Liver (tissue), 10 donors: ENCODE measurements at places on chromosomes 1 and 21. TPM values are rescaled to one million over a fixed set of nuclear protein-coding genes. Genes with fewer than 3 reads are reported as not detected.

- DNase-seq = no peak
These were observed 109.8 kb downstream of the PATJ start for GRCh38 chr1:61851849-61852669.

Gene SELL
- 7.2 TPM for total RNA-seq

- DNase-seq = no peak
These were observed 40.4 kb downstream of the SCYL3 start for GRCh38 chr1:169853341-169853740.

- no peak for DNase-seq
These were observed 1.1 kb downstream of the PIK3CD start for GRCh38 chr1:9652379-9653209.

Gene C1orf141
- total RNA-seq = not detected

DNA sequence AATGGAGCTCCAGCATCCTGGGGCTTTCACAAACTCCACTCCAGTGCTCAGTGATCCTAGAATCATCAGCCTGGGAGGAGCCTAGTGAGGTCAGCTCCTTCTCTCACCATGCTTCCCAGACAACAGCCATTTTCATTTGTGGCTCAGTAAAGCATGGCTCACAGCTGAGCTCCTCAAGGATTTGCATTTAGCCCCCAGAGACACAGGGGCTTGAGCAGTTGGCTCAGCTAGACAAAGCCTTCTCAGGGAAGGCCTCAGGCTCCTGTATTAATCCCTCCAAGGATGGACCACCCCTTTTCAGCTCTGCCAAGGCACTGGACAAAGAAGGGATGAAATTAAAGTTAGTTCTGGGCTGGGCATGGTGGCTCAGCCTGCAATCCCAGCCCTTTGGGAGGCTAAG lies 39.5 kb downstream of the ERI3 start:
- DNase-seq = no peak

- no peak for DNase-seq
These were observed 548 bp downstream of the B3GALT5 start for GRCh38 chr21:39613041-39613934.

DNA sequence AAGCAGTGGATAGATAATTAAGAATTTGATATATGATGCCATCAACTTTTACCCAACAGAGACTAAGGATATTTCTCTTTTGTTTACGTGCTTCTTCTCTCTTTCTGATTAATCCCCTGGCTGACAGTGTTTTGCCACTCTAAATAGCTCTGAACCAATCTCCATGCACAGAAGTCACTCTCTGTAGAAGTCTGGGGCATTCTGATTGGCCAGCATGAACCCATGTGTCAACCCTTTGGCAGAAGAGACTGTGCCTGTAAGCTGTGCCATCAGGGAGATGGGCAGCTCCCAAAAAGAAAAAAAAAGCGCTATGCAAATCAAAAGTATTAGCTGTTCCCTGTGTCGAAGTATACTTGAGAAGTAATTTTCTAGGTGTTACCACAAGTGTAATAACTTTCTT lies 34.1 kb upstream of the NRIP1 start:
- no peak for DNase-seq

GRCh38 chr1:1069056-1069710 lies 4.9 kb downstream of the RNF223 start:
- DNase-seq = peak; percentile 91

DNA sequence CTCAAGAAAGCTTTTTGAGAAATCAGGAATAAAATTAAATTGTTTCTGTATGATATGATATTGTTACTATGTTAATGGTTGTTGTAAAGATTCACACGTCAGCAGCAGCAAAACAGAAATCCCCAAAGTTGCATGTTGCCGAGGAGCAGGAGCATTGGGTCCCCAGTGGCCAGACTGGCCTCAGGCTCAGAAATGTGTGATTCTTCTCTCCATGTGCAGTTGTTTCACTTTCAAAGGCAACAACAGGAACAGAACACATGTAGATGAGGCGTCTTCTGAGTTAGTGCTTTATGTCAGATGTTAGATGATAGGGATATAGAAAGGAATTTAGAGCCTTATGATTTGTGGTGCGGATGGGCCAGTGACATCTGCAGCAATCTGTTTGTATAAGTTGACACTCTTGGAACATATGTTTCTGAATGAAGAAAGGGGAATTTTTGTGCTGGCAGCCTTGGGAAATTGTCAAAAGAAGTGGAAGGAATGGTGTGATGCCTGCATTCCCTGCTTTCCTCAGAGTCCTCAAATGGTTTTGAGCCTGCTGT lies 2.1 kb upstream of the TTLL7 start:
- DNase-seq = no peak

GRCh38 chr1:26768755-26769154 lies 19.0 kb upstream of the PIGV start:
- DNase-seq = no peak

DNA sequence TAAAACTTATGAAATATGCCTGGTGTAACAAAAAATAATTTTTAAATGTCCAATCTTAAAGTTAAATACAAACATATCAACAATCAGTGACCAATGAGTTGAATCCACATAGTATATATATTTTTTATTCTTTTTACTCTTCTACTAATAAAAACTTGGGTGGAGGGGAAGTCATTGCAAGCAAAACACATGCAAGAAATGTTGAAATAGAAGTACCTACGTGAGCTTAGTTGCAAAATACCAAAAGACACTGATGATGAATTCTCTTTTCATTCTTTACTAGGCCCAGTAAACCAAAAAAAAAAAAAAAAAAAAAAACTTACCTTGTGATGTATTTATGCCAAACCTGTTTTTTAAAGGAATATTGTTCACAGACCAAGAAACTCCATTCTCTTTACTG lies 26.4 kb upstream of the PLA2G4A start:
- DNase-seq = no peak

Gene HRNR
- not detected for total RNA-seq

Gene SLC1A7
- total RNA-seq = 0.59 TPM

DNA sequence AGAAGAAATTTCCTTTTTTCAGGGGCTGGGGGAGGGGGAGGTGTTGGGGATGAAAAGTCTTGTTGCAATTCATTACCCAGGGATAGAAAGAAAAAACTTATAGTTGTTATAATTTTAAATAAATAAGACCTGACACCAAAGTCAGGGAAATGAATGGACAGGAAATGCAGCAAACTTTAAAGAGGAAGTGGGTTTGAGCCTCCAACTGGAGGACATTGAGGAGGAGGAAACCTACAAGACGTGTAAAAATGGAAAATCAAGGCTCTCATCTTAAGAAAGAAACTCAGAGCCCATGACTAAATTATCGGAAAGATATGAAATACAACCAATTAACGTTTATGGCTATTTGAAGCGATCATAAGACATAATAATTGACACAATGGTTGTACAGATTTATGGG lies 54.4 kb downstream of the NIBAN1 start:
- no peak for DNase-seq

DNA sequence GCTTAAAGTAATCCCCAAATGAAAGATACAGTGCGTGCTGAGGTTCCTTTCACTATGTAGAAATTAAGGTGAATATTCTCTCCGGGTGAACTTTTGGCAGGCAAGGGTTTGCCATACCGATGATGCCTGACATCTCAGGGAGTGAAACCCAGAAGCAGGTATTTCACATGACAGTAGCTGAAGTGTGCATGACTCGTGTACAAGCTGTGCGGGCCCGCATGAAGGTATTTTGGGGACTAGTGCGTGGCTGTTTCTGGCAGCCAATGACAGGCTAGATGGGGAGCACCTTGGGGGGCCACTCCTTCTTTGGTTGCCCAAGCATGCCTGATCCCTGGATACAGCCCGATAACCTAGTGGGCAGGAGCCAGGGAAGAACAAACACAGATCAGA lies 569.0 kb downstream of the SMYD3 start:
- DNase-seq = no peak
